ENCODE measurements at places on chromosomes 3 and 15.
A peak's percentile ranks its signal among the peaks of the same experiment; 100 is the strongest.

DNA sequence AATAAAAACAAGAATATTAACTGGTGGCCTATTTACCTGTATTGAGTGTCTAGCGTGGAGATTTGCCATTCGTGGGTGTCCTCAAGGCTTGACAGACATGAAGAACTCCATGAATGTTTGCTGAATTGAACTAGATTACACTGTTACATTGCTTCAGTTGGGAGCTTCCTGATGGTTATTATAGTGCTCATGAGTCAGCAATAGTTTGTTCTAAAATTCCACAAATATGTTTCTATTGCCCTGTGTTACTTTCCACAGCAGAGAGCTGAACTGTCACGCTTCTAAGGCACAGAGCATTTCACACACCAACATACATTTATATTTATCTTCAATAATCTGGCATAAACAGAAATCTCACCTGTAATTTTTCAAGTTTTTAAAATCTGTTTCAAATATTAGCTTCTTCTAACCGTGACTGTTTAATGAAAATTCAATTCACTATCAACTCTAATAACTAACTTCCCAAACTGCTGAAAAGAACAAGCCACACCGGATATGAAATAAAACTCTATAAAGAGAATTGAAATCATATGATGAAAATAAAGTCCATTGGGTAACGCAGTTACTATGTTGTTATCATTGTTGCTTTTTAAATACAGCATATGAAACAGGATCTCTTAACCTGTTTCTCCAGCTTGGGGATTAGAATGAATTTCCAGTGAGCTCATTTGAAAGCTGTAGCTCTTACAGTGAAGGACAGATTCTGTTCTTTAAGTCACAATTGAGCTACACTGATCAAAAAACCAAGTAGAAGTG, 61.2 kb upstream of the MCF2L2 start:
- DNase-seq, result no peak

DNA sequence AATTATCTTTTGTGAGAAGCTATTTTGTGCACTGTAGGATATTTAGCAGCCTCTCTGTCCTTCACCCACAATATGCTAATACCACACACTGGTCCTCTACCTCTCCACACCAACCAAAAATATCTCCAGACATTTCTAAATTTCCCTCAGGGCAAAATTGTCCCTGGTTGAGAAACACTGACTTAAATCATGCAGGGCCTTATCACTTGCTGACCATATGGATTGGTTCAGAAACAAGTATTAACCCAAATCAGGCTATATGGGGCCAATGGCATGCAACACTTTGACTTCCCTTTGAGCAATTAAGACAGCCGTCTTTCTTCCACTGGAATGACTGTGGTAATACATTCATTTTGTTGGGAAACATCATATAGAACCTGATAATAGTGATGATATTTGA, 251.1 kb downstream of the CNTN3 start:
- DNase-seq, result no peak

DNA sequence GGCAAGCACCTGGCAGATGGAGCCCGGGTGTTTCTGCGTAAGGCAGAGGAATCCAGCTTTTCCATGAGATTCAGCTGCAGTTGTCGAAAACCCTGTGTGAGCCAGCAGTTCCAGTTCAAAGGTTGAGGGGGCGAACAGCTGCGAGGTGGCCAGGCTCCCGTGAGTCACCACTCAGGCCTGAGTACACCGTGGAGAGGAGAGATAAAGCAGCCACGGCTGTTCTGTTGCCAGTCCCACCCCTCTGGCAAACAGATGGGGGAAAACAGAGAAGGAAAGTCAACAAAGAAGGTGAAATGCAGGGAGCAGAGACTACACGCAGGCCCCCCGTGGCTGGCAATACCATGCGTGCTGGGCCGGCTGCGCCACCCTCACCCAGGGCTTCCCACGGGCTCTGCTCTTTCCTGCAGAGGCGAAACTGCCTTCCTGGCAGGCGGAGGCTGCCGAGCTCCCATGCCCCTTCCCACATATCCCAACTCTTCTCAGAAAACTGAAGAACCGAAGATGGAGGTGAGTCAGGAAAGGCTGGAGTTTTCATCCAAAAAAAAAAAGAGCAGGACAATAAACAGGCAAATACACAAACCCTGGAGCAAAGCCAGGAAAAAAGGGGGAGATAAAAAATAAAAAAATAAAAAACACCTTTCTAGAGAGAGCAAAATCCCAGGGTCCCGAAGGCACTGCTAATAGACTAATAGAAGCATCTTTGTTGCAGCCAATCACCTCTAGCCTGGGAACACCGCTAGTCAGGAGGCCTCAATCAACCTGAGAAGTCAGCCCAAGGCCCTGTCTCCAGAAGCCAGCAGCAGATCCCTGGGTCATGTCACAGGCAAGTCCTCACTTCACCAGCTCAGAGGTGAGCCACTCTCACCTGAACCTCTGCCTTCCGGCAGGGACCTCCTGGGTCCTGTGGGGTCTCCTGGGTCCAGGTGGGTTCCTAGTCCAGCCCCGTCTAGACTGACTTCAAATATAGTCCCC, 37.7 kb downstream of the FAM174B start:
- DNase-seq, result peak; percentile 87

DNA sequence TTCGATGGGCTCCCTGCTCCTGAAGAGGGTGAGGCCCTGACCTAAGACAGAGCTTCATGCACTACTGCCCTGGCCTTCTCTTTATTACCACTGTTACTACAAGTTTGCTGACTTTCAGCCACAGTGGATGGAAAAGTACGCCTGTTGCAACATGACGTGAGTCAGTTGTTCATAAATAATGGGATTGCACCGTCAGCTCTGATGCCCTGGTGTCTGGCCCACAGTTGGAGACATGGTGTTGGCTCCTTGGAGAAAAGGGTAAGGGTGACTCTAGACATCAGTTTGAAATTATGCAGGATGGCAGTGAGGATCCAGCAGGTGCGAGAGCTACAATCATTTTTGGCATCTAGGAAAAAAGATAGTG, 5.5 kb downstream of the PAQR5 start:
- DNase-seq, result no peak

- no peak for DNase-seq
Measured at GRCh38 chr3:155667988-155668387, 76.9 kb downstream of the PLCH1 start.

GRCh38 chr3:52174896-52175295, 20.7 kb upstream of the POC1A start:
- no peak for DNase-seq

GRCh38 chr3:170814822-170815221, 55.2 kb downstream of the RPL22L1 start:
- no peak for DNase-seq

- DNase-seq, result no peak
Measured at GRCh38 chr3:31919528-31919927, 61.5 kb downstream of the OSBPL10 start.

DNA sequence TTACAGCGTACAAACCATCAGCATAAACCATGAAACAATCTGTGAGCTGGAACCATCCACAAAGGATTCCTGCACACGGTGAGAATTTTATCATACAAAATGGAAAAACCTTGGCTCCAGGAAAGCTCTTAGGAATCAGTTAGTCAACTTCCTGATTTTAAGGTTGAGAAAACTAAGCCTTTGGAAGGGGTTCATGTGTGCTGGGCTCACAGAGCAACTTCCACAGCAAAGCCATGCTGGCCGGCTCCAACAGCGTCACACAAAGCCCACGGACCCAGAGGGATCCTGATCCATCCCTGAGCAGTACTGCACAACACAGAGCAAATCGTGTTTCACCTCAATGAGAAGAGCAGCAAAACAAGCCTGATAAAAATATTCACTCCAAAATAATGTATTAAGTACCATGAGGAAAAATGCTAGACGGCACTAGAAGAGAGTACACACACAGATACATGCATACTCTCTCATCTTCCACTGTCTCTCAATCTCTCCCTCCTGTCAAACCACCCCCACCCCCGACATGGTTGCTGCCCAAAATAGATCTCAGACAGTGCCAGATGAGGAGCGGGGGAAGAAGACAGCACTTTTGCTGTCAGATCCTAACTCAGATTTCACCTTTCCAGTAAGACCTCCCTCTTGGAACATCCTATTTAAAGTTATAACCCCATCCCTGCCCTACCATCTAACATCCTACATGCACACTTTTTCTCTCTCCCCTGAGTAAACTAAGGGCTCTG, 58.6 kb downstream of the MB21D2 start:
- DNase-seq, result no peak

DNA sequence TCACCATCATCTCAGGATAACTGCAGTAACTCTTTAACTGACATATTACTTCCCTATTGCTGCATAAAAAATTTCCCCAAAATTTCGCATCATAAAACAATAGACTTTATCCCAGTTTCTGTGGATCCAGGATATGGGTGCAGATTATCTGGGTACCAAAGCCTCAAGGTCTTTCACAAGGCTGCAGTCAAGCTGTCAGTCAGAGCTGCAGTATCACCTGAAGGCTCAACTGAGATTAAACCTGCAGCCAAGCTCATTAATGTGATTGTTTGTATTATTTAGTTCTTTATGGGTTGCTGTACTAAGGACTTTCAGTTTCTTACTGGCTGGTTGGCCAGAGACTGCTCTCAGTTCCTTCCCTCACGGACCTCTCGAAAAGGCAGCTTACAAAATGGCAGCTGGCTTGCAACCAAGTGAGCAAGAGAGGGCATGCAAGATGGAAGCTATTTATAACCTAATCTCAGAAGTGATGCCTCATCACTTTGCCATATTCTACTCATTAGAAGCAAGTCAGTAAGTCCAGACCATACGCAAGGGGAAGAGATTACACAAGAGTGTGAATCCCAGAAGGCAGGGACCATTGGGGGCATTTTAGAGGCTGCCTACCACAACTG, 54.9 kb downstream of the DCUN1D1 start:
- DNase-seq, result no peak

DNA sequence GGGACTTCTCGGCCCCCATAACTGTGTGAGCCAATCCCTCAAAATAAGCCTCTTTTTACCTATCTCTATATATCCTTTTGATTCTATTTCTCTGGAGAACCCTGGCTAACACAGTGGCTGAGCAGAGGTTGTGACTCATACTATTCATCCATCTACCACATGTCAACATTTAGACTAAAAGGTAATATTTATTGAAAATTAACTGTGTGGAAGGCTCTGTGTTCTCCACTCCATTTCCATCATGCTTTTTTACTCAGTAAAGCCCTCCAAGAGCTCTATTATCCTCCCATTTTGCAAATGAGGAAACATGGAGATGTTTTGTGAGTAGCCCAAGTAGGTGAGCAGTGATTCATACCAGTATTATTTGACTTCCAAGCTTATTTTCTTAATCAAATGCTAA, 217.9 kb upstream of the DCBLD2 start:
- DNase-seq, result no peak

- no peak for DNase-seq
Measured at GRCh38 chr3:18076301-18076700, 333.9 kb upstream of the TBC1D5 start.

DNA sequence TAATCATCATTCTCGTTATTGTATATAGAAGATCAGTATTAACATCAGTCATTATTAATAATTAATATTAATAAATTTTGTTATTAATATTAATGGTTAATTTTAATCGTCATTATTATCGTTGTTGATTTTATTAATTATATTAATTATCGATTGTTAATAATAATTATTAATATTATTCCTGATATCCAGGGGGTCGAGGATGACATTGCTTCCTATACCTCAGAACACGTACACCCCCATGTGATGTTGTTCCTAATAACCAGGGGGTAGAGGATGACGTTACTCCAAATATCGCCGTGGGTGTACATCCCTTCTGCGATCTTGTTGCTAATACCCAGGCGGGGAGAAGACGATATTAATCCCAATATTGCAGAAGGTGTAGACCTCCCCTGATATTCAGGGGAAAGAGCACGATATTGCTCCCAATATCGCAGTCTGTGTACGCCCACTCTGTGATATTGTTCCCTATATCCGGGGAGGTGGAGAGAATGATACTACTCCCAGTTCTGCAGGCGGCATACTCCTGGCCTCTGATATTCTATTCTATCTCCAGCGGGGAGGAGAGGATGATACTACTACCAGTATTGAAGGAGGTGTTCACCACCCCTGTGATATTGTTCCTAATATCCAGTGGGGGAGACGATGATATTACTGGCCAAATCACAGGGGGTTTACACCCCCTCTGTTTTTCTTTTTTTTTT, 22.3 kb upstream of the BMF start:
- no peak for DNase-seq

- peak; percentile 59 for DNase-seq
Measured at GRCh38 chr3:168165390-168166269, 69.9 kb upstream of the GOLIM4 start.

DNA sequence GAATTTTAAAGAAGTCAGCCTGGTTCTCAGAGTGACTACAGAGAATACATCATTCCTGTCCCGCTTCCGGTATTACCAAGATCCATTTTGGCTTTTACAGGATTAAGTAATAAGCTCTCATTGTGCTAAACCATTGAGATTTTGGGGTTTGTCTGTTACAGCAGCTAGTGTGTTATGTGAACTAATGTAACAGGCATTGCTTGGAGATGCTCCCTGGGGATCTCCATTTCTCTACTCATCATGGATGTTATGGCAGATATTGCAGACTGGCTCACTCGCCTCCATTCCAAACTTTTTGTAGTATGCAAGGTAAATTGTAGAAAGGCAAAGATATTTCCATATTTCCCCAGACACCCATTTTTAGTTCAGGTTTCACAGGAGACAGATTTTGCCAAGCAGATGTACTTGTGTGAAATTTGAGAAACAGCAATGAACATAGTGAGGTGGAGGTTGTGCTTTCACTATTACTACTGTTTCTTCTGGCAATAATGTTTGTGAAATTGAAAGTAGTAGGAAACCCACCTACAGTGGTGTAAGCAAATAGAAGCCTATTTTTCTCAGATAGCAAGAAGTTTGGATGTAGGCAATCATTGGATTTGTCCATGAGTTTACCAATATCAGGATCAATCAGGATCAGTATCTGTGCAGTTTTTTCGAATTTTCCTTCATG, 177.1 kb upstream of the GALNT15 start:
- no peak for DNase-seq

- DNase-seq, result no peak
Measured at GRCh38 chr3:179446501-179446900, 4.8 kb downstream of the GNB4 start.

DNA sequence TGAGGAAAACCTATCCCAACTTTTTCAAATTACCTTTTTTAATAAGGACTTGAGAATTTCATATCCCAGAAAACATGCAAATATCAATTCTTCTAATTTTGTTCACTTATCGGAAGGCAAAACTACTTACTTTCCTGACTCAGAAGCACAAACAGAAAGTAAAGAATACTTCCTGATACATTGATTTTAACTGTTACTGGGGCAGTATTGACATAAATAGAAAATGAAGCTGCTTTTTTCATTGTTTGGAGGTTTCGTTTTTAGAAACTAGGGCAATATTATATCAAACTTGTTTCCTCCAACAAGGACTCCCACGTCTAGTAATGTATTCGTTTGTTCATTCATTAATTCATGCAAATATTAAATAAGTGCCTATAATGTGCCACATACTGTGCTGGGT, 19.1 kb downstream of the PAQR9 start:
- DNase-seq, result no peak

DNA sequence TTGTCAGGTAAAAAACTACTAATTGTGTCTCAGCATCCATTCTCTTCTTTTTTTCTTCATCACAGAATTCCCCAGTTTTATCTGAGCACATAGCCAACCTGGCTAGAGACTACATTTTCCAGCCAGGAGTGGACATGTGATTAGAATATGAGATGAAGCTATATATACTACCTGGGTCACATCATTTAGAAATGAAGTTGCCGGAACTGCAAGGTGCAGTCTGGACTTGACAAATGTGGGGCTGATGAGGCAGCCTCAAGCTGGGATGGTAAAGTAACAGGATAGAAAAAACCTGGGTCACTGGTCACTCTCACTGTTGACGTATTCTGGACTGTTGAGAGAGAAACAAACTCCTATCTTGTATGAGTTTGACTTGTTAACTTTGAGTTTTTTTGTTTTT, 99.6 kb downstream of the STRIT1 start:
- no peak for DNase-seq

GRCh38 chr15:25862472-25863110, 536 bp downstream of the ATP10A start:
- DNase-seq, result no peak
